ENCODE measurements at places on chromosomes 4 and X. TPM values are rescaled to one million over a fixed set of nuclear protein-coding genes. Genes with fewer than 3 reads are reported as not detected.

Gene NFXL1
- 11.7 TPM for total RNA-seq

DNA sequence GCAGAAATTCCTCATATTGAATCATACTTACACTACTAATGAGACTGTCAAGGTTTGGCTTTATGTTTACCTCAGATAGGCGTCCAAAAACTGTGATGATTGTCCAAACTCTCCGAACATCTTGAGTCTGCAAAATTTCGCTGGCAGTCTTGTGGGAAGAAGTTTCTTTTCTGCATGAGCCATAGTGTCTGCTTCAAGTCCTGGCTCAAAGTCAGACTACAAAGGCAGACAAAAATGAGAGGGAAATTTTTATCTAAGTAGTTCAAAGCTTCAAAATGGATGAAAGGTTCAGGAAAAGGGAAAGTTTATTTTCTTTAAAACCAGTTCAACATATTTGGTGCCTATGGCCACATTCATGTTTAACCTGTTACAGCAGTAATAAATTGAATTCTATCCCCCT, 40.7 kb downstream of the PALLD start:
- peak; percentile 50 for DNase-seq

- no peak for DNase-seq
These were observed 112.3 kb upstream of the GALNT7 start for GRCh38 chr4:173056271-173056670.

GRCh38 chr4:81235982-81236749, 21.1 kb upstream of the PRKG2 start:
- no peak for DNase-seq

DNA sequence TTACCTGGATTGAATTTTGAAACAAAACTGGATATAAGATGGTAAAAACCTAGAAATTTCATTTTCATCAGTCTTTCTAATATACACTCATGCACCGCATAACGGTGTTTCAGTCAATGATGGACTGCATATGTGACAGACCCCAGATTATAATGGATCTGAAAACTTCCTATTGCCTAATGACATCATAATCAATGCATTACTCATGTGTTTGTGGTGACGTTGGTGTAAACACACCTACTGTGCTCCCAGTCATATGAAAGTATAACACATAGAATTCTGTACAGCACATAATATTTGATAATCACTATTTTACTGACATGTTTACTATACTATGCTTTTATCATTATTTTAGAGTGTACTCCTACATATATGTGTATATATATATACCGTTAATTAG, 119.9 kb upstream of the AGA start:
- no peak for DNase-seq

DNA sequence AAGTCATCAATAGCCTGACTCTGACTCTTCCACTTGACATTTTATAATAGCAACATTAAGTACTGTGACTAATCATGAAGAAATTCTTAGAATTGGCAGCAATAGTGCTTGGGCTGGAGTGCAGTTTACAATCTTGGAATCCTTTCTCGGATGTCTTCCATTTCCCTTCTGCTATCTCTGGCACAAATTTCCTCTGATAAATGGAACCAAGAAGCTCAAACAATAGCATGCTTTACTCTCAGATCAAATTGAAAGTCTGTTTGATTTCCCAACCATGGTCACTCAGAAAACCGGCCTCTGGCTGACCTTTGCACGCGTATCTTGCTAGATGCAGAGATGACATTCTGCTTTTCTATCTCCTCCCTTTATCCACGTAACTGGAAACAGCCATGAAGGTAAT, 99.0 kb upstream of the SPANXC start:
- DNase-seq = peak; percentile 86

GRCh38 chr4:11914406-11914805, 485.7 kb upstream of the HS3ST1 start:
- no peak for DNase-seq

GRCh38 chr4:113564493-113564892, 197.0 kb downstream of the CAMK2D start:
- DNase-seq = no peak

Data from astrocyte (in vitro differentiated cells and primary cell).